ENCODE measurements at places on chromosomes 5 and 9.

DNA sequence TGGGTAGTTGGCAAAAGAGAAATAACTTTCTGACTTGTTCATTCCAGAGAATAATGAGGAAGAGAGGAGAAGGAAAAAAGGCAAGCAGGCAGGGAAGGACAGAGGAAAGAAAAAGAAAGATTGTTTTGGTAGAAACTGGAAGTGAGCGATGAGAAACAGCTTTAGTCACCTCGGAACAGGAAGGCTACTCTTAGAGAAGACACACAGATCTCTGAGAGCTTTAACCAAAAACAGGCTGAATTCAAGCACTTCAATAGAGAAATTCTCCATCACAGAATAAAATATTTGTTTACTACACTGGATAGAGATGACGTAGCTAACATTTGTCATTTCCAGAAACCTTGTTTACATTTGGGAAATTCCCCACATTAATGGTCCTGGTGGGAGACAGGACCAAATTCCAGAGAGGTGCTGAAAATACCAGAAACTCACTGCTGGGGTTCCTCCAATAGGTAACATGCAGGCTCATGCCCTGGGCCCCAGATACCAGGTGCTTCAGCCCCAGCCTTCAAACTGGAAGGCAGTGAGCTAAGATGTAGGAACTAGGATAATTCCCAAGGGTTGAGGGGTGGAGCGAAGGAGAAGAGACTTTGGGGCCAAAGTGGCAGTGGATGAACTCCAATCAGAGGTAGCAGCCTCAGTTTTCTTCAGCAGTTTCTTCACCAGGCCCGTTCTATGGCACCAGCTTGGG is 227.7 kb upstream of the GRAMD2B start:
- DNase-seq: no peak

DNA sequence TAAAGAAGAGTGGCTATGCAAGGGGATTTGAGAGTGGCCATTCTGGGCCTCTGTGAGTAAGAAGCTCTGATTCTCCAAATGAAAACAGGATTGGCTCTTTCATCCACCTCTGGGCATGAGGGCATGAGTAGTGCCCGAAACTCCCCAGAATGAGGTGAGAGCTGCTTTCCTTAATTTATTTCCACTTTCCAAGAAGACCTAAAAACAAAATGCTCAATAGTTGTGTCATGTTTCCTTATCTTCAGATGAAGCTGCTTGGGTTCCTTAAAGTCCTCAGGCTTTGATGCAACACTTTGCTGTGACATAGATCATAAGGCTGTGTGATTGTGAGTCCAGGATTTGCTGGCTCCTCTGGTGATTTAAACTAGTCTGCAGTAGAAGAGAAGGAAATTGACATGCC is 3.1 kb upstream of the ZCCHC10 start:
- no peak for DNase-seq

- no peak for DNase-seq
Measured at GRCh38 chr5:59843511-59844213, 49.9 kb downstream of the PDE4D start.

DNA sequence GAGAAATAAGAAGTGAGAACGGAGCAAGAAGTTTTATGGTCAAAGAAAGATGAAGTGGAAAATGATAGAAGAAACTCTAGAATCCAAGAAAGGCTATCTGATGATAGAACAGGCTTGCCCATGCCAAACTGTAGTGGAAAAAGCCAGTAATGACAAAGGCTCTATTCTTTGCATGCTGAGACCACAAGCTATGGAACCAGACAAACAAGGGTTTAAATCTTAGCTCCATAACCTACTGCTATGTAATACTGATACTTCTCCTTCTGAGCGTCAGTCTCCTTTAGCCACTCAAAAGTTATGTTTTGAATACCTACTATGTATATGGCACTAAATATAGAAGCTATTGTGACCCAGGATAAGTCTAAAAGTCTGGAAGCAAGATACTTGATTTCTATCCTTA is 51.2 kb upstream of the TRIM32 start:
- no peak for DNase-seq

- DNase-seq: peak; percentile 22
Measured at GRCh38 chr5:125311743-125312142, 565.3 kb upstream of the ZNF608 start.

DNA sequence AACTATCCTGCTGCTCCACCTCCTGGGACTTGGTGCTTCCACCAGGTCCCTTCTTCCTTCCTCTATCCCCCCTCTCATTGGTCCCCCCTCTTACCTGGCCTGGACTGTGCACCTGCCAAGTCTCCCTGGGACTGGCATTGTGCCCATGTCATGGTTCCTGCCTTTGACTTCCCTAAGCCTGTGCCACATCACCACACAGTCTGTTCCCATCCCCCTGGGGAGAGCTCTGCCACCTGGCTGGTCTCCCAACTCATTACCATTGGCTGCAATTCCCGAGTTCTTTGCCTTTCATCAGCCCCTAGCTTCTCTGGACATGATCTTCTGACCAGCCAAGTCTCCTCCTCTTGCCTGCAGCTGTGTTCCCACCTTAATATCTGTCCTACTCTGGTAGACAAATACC is 180.3 kb downstream of the SREK1 start:
- DNase-seq: no peak

- no peak for DNase-seq
Measured at GRCh38 chr5:97548739-97549080, 365.7 kb upstream of the RIOK2 start.

- no peak for DNase-seq
Measured at GRCh38 chr9:100999906-101000544, 28.5 kb upstream of the PLPPR1 start.

All from hepatic stellate cell (primary cell).